ENCODE measurements at places on chromosomes 3 and 15.

GRCh38 chr3:168620854-168621253 lies 525.1 kb upstream of the GOLIM4 start:
- no peak for DNase-seq

GRCh38 chr3:100440895-100441294 lies 39.6 kb downstream of the LNP1 start:
- no peak for DNase-seq

- peak; percentile 47 for DNase-seq
Observed at GRCh38 chr3:13419505-13420044, 547 bp downstream of the NUP210 start.

GRCh38 chr15:36965570-36966342 lies 134.6 kb downstream of the MEIS2 start:
- DNase-seq = no peak

DNA sequence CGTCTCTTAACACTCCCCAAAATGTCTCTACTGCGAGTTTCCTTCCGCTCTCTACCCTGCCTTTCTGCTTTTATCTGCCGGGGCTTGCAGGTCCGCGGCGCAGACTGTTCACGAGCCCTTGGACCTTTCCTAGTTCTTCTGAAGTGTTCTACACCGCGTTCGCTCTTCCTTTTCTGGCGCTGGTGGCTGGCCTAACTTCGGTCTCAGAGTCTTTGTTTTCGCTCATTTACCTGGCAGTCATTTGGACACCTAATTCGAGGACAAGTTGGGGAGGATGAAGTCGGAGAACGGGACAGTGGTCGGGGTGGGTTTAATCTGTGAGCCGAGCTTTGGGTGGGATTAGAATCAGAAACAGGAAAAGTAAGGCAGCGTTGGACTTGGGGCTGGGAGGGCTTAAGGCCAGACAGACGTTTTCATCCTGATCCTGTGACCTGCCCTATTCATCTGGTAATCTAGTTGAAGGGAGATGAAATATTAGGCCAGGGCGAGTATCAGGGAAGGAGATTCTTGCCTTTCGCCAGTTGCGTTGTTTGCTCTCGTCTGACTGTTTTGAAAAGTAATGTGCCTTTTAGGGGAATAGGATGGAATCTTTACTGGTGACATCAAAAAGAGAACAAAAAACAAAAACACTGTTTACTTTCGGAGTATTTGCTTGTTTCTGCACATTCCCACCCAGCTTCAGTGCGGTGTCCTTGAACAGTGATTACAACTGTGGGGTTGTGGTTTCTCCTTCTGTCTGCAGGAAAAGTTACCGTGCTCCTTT lies 1.8 kb downstream of the DIPK2A start:
- DNase-seq = peak; percentile 52

DNA sequence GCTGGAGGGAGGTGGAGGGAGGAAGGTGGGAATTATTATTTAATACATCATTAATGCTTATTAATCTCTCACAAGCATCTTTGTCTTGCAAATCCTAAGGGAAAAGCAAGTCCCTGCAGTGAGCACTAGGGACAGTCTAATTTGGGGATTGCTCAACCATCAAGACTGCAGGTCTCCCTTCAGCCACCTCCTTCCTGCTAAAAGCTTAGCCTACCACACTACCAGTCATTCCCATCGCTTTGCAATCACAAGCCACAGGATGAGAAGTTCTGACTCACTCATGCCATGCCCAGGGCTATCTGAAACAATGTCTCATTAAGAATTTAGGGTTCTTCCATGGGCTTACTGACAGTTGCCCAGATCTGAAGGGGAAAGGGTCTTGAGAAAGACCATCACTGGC lies 51.0 kb upstream of the EIF1B start:
- no peak for DNase-seq

DNA sequence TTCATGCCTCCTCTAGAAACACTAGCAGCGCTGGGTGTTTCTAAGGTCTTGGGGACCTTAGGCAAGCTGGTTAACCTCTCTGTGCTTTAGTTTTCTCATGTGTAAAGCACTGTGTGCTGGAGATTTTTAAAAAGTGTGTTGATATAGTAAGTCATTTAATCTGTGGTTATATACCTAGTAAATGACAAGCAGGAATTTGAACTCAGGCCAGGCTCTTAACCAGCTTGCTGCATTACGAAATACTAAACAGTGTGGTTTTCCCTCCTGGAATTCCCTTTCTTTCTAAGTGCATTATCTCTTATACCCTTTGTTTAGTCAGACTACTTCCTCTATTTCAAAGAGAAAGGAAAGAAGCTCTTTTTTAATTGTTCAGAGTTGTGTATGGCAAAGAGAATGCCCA lies 26.5 kb downstream of the NEO1 start:
- no peak for DNase-seq

DNA sequence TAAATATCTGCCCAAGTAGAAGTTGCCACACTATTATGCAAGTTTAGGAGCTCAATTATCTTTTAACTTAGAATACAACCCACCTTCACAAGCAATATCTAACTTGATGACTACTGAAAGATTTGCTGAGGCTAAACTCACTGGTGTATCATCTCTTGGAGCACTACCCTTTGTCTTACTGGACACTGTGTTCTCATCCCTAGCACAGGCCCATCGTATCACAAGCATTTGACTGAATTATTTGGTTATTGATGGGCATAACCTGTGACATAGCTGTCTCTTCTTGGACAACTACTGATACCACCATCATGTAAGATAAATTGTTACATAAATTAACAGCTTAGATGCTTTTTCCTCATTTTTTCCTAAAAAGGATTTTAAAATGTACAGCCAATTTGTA lies 216.2 kb upstream of the THBS1 start:
- DNase-seq = no peak

DNA sequence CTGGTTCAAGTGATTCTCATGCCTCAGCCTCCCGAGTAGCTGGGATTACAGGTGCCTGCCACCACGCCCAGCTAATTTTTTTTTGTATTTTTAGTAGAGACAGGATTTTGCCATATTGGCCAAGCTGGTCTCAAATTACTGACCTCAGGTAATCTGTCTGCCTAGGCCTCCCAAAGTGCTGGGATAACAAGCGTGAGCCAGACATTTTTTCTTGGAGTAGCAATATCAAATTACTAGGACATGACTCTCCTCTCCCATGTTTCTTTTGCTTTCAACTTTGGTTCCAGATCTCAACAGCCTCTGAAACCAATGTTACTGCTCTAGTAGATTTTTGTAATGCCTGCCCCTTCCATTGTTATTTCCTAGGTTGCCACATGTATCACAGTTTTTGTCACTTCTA lies 462.0 kb downstream of the GBE1 start:
- no peak for DNase-seq

DNA sequence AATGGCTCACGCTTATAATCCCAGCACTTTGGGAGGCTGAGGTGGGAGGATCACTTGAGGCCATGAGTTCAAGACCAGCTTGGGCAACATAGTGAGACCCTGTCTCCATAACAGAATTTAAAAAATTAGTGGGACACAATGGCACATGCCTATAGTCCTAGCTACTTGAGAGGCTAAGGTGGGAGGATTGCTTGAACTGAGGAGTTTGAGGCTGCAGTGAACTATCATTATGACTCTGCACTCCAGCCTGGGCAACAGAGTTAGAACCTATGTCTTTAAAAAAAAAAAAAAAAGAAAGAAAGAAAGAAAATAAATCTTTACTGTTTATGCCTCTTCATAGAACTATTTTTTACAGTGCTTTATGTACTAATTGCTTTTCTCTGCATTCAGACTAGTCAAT lies 84.6 kb upstream of the LMOD3 start:
- no peak for DNase-seq

DNA sequence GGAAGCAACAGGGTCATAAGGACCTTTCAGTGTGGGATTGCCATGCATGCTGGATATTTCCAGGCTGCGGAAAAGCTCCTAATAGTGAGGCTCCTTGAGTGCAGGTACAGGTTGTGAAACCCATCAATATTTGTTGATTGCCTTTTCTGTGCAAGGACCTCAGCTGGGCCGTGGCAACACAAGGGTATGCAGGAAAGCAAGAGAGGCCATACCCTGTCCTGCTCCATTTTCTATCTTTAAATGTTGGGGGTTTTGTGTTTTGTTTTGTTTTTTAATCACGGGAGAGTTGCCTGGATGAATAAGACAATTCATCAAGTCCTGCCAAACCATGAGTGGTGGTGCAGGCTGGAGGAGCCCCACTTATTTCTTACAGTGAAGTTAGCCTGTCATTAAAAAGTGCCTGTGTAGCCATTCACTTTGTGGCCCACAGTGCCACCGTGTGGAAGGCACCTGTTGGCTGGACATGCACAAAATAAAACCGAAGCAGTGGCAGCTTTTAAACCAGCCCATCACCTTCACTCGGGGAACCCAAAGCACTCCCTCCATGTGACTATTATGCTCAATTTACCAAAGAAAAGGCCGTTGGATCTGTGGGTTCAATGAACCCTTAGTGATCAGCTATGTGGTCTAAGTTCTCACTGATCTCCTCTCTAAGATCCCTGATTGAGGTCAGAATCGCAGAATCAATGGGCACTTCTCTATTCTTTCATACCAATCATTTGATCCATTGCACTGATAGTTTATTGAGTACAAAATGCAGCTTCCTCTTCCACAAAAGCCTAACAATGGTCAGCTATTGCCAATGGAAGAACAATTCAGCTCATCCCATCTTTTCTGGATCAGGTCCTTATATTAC lies 42.2 kb downstream of the CLDN18 start:
- DNase-seq = no peak

- DNase-seq = no peak
Observed at GRCh38 chr15:47708161-47708980, 8.9 kb upstream of the SEMA6D start.

DNA sequence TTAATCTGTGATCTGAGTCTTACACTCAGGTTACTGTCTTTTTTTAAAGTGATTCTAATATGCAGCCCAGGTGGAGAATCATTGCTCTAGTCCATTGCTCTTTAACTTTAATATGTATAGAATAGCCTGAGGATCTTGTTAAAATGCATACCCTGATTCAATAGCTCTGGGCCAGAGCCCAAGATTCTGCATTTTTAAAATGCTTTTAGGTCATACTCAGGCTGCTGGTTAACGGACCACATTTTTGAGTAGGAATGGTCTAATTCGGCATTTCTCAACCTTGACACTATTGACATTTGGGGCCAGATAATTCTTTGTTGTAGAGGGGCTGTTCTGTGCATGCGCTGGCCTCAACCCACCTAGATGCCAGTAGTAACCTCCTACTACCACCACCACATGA lies 20.9 kb upstream of the FSTL1 start:
- DNase-seq = no peak

DNA sequence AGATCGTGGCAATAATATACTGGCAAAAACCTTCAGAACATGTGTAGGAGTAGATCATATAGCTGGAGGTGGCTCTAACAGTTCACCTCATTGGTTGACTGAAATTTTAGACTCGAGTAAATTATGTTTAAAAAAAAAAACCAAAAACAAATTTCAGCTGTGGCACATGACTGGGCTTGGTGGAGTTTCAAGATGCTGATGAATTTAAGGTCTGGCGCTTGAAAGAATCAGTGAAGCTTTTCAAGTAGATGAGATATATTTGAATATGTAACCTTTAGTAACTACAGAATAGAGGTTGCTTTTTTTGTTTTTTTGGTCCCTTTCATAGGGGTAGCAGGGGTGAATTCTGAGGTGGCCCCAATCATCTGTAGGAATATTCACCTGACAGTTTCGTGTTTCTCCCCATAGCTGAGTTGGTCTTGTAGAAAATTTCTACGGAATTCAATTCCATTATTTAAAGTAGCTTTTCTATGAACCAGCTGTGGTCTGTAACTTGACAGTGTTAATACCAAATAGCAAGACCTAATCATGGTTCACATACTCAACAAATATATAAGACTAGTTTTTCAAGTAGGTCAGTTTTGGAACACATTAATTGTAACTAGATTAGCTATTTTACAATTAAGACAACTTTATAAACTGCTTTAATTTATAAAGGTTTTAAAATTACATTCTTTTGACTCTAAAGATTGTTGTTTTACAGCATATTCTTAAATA lies 65.6 kb downstream of the MAP4 start:
- DNase-seq = no peak

DNA sequence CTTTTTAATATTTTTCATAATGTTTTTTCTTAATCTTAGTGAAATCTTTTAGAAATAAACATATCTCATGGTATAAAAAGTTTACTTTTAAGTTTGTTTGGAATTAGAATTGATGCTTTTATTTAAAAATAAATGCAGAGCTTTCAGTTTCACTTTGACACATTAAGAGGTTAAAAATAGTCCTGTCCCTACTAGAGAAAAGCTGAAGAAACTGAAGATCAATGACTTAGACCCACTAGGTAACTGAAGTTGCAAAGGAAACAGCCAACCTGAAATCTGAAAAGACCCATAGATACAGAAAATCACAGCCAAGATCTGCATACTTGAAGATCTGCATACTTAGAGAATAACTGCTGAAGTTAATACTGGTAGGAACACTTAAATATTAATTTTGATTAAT lies 237.6 kb downstream of the RAP2B start:
- DNase-seq = no peak

DNA sequence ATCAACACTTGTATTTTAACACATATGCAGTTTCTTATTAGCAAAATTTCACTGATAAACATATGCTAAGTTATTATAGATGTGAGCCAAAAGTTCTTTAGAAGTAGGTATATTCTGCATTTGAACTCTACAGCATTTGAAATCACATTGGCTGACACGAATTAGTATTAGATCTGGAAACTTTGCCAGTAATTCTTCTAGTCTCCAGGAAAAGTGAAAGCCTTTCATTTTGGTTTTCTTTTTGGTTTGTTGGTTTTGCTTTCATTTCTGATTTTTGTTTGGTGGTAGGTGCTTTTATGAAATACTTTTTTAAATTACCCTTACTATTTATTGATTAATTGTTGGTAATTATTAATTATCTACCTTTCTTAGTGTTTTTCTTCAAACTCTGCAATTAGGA lies 72.9 kb downstream of the RBMS3 start:
- no peak for DNase-seq

- no peak for DNase-seq
Observed at GRCh38 chr15:65906396-65906795, 37.1 kb downstream of the RAB11A start.

DNA sequence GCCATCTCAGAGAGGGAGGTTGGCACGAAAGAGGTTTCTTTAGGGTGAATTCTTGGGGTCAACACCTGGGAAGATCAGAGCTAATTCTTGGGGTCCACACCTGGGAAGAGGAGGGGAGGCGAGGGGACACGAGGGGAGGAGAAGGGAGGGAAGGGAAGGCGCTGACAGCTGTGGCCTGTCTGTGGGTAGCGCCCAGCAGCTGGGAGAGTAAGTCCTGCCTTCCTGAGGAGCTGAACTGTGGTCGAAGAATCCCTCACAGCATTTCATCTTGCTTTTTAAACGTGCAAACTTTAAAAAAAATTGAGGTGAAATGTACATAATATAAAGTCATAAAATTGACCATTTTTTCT lies 63.2 kb upstream of the CGNL1 start:
- no peak for DNase-seq

GRCh38 chr3:158470944-158471638 lies 99.9 kb upstream of the MLF1 start:
- no peak for DNase-seq

- DNase-seq = no peak
Observed at GRCh38 chr3:180401226-180401625, 200.7 kb upstream of the TTC14 start.

Measured in CD8-positive, alpha-beta memory T cell (primary cell).